ENCODE measurements at places on chromosomes 13 and 19. TPM values are rescaled to one million over a fixed set of nuclear protein-coding genes. Genes with fewer than 3 reads are reported as not detected.

DNA sequence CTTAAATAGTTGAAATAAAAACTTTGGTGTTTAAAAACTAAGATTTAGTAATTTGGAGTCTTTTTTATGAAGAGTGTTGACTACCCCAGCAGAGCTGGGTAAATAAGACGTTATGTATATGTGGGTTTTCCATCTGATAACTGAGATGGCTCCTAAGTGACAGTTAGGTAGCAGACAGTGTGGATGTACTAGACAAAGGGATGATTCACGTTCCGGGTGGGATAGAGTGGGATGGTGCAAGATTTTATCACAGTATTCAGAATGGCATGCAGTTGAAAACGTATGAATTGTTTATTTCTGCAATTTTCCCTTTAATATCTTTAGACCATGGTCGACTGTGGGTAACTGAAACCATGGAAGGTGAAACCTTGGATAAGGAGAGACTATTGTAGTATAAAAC is 50.4 kb downstream of the NAA16 start:
- no peak for DNase-seq

Gene ADGRE1
- 2.1 TPM for total RNA-seq

Gene BST2
- total RNA-seq: 133 TPM

DNA sequence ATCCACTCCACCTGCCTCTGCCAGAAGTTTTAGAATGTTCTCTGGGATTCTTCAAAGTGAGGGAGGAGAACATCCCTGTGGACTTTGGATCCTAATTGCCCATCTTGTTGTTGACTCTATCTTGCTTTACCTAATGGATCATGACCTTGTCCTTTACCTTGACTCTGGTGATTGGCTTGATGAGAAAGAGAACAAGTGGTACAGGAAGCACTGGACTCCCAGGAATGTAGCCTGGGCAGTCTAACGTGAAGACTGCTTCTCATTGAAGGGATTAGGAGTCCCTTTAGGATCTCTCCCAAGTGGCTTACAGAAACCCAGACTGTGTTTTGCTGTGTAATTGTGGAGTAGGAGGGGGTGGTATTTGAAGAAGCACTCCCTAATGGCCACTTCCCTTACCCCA is 63.9 kb downstream of the SLC10A2 start:
- no peak for DNase-seq

Gene ANGPTL4
- 7.4 TPM for total RNA-seq

Gene SCEL
- not detected for total RNA-seq

GRCh38 chr13:30398601-30399072 is 23.7 kb upstream of the UBE2L5 start:
- DNase-seq: no peak

- no peak for DNase-seq
These were observed 101.6 kb downstream of the IRS2 start for GRCh38 chr13:109684824-109685202.

GRCh38 chr19:45283443-45284033 is 32.5 kb downstream of the MARK4 start:
- no peak for DNase-seq

GRCh38 chr19:21835429-21835809 is 563 bp downstream of the ZNF43 start:
- no peak for DNase-seq

- DNase-seq: no peak
These were observed 21.1 kb upstream of the ZNF766 start for GRCh38 chr19:52248241-52248640.

Gene PLIN4
- total RNA-seq: 0.09 TPM

- DNase-seq: no peak
These were observed 5.0 kb downstream of the TLE5 start for GRCh38 chr19:3057275-3057714.

All from activated T-helper 2 cell treated with anti-CD3 and anti-CD28 coated beads, Interferon-gamma antibody, Interleukin-2, Interleukin-4, amounts not matched to agents 10 μg/mL and 5 μg/mL and 100 μg/mL, durations not matched to agents 14 hours and 24 hours and 36 hours (primary cell).